ENCODE measurements at places on chromosomes 5 and 9.

- no peak for DNase-seq
Measured at GRCh38 chr5:173623789-173624188, 7.3 kb upstream of the BOD1 start.

DNA sequence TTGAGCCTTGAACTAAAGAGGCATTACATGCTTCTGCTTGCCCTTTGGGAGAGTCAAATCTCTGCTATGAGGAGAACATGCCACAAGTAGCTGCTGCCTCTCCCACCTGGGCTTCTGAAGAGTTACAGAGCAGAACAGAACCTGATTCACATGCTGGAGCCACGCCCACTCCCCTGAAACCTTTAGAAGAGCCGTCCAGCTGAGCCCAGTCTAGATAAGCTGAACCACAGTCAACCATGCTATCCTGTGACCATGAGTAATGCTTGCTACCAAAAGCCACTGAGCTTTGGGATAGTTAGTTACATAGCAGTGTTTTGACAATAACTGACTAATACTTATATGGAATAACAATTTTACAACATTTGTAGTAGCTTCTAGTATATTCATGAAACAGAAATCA, 111.0 kb upstream of the VCAN start:
- DNase-seq: no peak

DNA sequence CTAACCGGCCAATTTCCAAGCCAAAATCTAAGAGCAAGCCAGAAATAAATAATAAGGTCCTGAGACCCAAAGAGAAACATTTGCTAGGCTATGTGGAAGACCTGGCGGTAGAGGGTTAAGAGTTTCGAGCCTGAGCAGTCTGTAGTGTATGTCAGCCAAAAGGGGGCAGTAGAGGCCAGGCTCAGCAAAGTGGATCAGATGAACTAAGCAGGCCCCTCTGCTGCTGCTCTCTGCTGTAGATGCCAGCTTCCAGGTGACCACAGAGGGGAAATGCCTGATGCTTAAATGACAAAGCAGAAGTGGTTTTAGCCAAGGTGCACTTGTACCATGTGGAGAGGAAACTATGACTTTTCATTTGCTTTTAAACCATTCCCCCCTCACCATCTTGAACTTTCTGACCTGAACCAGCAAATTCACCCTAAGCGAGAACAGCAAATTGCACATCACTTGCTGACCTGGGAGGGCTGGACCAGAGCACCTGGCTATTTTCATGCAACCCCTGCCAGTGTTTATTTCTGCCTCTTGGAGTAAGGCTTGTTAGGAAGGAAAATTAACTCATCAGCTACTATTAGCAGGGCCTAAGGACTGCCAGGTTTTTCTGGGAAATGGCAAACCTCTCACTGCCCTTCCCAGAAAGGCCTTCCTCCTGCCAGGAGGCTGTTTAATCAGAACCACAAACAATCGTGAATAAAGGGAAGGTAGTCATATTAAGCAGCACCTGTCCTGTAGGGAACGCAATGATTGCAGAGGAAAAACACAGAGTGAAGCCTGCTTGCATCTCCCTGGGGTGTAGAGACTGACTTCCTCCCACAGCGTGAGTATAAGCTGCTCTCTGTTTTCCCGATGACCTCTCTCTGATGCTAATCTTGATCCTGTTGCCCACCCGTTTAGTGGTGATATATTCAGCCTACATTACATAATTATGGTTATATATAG, 818.2 kb downstream of the TLR4 start:
- DNase-seq: no peak

DNA sequence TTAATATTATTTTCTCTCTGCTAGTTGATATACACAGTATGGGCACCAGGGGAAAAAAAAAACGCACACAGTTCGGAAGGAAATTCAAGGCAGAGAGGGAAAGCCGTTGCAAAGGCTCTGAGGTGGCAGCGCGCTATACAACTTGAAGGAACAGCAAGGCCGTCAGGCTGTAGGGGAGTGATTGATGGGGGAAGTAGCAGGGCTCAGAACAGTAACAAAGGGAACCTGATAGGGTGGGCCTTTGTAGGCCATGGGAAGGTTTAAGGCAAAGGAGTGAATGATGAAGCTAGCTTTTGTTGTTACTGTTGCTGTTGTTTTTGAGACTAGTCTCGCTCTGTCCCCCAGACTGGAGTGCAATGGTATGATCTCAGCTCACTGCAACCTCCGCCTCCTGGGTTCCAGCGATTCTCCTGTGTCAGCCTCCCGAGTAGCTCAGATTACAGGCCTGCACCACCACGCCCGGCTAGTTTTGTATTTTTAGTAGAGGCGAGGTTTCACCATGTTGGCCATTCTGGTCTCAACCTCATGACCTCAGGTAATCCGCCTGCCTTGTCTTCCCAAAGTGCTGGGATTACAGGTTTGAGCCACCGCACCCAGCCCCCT, 27.0 kb downstream of the AQP7 start:
- no peak for DNase-seq

DNA sequence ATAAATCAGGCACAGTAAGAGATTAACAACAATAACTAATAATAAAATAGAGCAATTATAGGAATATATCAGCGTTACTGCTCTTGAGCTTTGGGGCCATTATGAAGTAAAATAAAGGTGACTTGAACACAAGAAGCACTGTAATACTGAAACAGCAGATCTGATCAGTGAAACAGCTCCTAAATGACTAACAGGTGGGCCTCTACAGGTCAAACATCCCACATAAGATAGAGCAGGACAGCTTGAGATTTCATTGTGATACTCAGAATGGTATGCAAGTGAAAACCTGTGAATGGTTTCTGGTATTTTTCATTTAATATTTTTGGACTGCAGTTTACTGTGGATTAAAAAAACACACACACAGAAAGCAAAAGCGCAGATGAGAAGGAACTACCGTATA, 24.0 kb upstream of the MAP3K1 start:
- no peak for DNase-seq

GRCh38 chr5:148829734-148830133, 3.3 kb downstream of the ADRB2 start:
- DNase-seq: no peak

- DNase-seq: no peak
Measured at GRCh38 chr9:24127519-24127918, 301.5 kb upstream of the ELAVL2 start.

Measured in NCI-H187 treated with DMSO at 0.1 percent for 48 hours (cell line).